ENCODE measurements at places on chromosomes 2 and 18.

- no peak for DNase-seq
Measured at GRCh38 chr2:46984040-46984439, 68.4 kb upstream of the MCFD2 start.

DNA sequence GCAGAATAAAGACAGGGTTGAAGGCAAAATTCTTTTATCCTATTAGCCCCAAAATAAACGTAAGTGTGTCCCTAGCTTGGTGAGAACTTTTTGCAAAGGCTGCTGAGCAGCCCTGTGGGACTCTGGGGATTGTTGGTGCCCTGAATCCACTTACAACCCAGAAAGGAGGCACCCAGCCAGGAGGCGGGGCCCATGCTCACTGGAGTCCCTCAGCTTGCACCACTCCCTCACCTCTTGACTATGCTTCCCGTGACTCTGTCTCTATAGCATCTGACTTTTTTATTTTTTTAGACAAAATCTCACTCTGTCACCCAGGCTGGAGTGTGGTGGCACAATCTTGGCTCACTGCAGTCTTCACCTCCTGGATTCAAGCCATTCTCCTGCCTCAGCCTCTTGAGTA is 15.8 kb upstream of the COL6A3 start:
- no peak for DNase-seq

GRCh38 chr2:49241991-49242390 is 87.7 kb upstream of the FSHR start:
- DNase-seq, result no peak

- no peak for DNase-seq
Measured at GRCh38 chr18:59063912-59064311, 75.8 kb upstream of the SEC11C start.

GRCh38 chr2:98898423-98898841 is 37.6 kb downstream of the CRACDL start:
- DNase-seq, result no peak

DNA sequence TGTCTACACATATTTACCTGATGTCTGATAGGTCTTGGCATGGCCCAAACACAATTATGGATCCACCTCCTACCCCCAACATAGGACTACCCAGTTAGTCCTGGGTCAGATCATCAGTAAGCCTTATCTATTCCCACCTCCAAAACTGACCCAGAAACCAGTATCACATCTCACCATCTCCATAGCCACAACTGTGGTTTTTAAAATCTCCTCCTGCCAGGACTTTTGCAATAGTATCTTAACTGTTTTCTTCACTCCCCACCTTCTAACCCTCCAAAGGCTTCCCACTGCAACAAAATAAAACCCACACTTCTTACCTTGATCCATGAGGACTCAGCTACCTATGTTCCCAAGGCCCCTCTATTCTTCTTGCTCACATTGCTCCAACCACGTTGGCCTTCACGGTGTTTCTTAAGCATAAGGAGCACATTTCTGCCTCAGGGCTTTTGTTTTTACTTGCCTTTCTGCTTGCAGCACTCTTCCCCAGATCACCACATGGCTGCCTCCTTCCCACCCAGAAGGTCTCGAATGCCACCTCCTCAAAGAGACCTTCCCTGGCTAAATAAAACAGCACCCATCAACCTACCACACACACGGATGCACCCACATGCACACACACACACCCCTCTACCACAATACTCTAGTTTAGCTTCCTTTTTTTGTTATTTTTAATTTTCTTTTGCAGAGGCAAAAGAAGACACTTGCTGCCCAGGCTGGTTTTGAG is 125.9 kb upstream of the SLC1A4 start:
- no peak for DNase-seq

DNA sequence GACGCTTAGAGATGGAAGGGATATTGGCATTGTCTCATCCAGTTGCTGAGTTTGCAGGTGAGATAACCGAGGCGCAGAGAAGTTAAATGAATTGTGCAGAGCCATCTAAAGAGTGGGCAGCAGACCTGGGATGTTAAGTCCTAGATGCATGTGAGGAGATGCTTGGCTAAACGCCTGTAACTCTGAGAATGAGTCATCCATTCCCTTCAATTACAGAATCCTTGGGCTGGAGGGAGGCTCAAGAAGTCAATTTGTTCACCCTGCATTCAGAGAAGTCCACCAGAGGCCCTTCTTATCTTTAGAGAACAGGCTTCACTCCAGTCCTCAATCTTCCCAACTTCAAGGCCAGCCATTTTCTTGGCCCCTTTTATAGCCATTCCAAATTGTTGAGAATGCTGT is 1.6 kb downstream of the EHD3 start:
- no peak for DNase-seq

DNA sequence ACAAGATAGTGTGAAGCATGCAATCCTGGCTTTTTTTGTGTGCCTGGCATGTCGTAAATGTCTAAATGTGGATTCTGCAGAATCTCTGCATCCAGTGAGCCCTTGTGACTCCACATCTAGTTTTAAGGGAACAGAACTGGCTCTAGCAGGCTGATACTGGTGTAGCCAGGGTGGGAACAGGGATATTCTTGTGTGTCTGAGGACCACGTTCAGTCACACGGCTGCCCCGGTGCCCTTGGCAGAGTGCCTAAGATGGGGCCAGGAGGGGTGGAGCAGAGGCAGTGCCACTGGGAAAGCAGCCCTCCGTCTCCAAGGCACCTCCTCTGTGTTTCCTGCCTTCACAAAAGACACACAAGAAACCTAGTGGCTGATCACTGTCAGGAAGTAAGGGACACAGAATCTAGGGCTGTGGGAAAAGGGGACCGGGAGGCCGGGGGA is 91.5 kb upstream of the PARD3B start:
- DNase-seq, result no peak

GRCh38 chr2:157677941-157678340 is 49.3 kb upstream of the ACVR1C start:
- DNase-seq, result no peak

DNA sequence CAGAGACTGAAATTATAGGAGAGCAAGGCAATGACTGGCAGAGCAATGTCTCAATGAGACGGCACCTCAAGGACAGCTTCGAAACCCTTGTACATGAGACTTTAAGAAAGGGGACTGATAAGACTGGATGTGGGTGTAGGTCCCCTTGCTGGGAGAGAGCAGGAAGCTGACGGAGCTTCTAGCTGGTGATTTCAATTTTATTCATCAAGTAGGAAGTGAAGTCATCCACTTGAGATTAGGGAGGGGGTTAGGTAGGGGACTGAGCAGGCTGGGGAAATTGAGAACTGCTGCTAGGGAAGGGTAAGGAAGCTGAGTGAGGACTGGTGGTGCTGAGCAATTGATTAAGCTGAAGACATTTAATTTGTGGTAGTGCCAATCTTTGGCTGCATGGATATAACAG is 99.5 kb upstream of the ITGB6 start:
- DNase-seq, result no peak

- DNase-seq, result peak; percentile 38
Measured at GRCh38 chr2:217610401-217610814, 392.4 kb downstream of the TNS1 start.
